ENCODE measurements at places on chromosomes 4 and X.

GRCh38 chr4:178322524-178323183, 880.4 kb upstream of the AGA start:
- no peak for DNase-seq

GRCh38 chrX:47229427-47229826, 3.4 kb upstream of the USP11 start:
- no peak for DNase-seq

DNA sequence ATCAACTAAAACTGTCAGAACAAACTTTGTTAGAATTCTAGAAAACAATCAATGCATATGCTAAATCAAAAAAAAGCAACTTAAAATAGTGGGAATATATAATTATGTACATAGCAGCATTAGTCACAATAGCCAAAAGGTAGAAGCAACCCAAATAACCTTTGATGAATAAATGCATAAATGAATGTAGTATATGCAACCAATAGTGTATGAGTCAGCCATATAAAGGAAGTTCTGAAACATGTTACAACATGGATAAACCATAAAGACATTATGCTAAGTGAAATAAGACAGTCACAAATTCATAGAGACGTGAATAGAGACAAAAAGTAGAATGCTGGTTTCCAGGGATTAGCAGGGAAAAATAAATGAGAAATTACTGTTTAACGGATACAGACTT, 762.8 kb upstream of the INTU start:
- no peak for DNase-seq

- DNase-seq, result no peak
Observed at GRCh38 chrX:107421337-107421861, 28.1 kb upstream of the FRMPD3 start.

DNA sequence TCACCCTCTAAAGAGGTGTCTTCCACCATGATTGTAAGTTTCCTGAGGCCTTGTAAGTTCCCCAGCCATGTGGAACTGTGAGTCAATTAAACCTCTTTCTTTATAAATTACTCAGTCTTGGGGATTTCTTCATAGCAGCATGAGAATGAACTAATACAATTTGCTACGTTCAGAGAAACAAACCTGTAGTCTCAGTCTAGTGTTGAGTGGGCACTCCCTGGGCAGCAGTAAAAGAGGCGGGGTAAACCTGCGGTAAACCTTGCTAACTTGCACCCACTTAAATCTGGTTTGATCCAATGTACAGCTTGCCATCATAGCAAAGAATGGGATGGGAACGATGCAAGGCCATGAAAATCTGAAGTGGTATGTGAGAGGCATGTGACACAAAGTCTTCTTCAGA, 22.4 kb downstream of the GRXCR1 start:
- no peak for DNase-seq

- DNase-seq, result peak; percentile 81
Observed at GRCh38 chrX:74343343-74344279, 39.6 kb downstream of the ZCCHC13 start.

GRCh38 chr4:154511981-154512380, 20.4 kb upstream of the DCHS2 start:
- DNase-seq, result peak; percentile 47

GRCh38 chr4:95539106-95539505, 9.7 kb downstream of the UNC5C start:
- DNase-seq, result no peak

DNA sequence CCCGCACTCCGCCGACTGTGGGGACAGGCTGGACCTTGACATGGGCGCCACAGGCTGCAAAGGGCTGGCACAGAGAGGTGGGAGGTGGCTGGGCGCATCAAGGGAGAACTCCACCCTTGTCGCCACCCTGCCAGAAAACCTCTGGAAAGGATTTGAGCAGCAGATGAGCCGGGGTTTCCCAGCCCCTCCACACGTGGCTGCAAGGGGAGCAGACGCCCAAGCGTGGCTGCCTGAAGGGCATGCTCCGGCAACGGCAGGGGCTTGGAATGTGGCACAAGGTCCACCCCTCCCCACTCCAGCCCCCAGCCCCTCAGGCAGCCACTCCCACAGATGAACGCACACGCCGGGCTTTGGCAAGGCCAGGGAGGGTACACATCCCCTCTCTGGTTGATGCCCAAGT, 4.6 kb downstream of the BGN start:
- no peak for DNase-seq

DNA sequence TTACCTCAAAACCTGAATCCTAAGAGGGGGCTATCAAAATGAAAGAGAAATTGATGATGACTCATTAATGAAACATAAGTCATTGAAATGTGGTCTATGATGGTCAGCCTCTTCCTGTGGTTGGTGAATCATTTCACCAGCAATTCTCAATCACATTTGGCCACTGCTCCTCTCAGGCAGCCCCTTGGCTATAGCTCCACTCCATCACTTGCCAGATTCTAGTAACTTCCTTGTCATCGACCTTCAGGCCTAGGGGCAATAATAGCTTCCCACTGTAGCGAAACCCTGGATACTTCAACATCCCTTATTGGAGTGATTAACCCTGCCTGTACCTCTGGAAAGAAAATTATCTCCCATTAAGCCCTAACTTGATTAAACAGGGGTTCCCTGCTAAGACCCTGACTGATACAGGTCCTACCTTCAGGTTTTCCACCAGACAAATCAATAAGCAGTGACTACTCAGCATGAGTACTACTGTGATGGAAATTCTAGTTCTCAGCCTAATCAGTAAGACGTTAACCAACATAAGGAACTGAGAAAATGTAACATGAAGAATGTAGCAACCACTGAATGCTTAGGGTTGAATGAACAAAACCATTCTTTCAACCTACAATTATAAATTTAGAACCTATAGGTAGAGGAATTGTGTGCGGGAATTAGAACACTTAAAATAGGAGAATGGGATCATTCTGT, 30.4 kb downstream of the ADH7 start:
- no peak for DNase-seq

GRCh38 chr4:7207628-7208231, 15.4 kb downstream of the SORCS2 start:
- DNase-seq, result no peak

DNA sequence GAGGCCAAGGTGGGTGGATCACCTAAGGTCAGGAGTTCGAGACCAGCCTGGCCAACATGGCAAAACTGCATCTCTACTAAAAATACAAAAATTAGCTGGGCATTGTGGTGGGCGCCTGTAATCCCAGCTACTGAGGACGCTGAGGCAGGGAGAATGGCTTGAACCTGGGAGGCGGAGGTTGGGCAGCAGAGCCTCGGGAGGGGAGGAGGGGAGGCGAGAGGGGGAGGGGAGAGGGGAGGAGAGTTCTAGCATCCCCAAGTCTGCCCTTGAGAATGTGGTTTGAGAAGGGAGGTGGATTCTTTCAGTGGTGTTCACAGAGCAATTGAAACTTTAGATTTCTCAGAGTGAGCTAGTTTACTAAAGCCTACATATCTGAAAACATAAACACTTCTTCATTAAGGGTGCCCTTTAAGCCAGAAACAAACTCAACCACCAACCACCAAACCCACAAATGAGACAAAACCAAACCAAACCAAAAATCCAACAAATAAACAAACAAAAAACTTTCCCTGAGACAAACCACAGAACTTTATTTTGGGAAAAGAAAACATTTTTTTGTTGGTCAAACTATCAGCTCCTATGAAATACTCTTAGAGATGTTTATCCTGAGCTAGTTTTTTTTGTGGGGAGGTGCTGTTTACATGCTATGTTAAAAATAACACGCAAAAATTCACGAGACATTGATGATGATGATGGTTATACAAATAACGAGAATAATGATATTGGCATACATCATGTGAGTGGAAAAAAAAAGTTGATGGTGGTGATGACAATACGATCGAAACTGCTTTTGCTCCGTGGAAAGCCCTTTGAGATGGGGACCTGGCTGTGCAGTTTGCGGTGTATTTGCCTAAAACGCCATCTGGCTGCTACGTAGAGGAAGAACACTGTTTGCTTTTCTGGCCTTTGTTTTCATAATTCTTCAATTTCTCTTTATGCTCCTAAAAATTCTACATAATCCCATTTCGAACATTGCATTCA, 98.2 kb upstream of the PRKX start:
- DNase-seq, result peak; percentile 39

DNA sequence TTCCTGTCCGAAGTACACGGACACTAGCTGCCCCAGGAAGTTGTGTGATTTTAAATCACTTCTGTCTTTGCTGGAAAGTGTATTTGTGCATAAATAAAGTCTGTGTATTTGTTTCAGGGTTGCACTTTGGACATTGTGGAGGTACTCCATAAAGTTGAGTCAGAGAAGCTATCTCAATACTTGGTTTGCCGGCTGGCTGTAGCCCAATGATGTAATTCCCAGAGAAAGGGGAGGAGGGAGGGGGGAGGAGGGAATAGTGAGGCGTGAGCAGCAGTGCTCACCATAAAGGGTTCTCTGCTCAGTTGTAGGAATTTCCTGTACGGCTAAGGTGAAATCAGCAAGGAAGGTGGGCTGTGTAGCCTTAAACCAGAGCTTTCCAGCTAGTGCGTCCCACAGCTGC, 7.5 kb downstream of the APEX2 start:
- DNase-seq, result no peak

- no peak for DNase-seq
Observed at GRCh38 chr4:37936889-37937498, 23.2 kb upstream of the PTTG2 start.

DNA sequence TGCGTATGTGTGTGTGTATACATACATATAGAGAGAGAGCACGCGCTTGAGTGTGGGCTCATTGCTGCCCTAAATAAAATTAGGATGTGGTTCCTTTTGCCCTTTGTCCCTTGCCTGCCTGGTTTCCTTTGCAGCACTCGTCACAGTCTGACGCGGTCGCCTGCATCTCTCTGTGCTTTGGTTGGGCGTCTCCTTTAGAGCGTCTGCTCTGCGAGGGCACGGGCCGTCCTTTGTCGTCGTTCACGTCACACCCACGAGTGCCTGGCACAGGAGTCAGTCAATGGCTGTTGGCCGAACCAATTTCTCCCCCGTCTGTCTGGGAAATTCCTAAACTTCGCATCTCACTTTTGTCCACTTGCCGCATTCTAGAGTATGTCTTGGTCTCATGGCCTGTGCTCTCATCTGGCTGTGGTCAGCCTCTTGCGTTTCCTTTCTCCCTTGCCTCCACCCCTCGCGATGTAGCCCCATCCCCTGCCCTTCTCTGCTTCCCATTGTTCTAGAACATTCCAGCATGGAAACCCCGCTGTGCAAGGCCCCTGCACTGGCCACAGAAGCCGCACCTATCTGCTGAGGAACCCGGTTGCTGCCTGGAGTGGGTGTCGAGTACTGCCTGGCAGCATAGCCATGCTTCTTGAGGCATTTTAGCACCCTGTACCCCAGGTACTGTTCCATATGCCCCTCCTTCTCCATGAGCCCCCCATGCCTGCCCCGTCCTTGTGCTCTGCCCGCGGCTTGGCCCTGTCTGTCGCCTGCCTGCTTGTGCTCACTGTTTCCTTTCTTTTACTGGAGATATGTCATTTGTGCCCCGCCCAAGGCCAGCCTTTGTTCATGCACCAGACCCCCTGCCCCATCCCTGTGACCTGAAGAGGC, 8.0 kb downstream of the MAEA start:
- DNase-seq, result no peak

GRCh38 chrX:17409566-17410290, 34.7 kb downstream of the NHS start:
- no peak for DNase-seq

- DNase-seq, result no peak
Observed at GRCh38 chr4:118974758-118975157, 86.1 kb downstream of the SYNPO2 start.

- no peak for DNase-seq
Observed at GRCh38 chr4:896216-896615, 35.9 kb downstream of the GAK start.

GRCh38 chrX:18931972-18932371, 51.9 kb downstream of the PHKA2 start:
- DNase-seq, result no peak

All from NCI-H1417 (cell line).